ENCODE measurements at places on chromosomes 13 and 19.

DNA sequence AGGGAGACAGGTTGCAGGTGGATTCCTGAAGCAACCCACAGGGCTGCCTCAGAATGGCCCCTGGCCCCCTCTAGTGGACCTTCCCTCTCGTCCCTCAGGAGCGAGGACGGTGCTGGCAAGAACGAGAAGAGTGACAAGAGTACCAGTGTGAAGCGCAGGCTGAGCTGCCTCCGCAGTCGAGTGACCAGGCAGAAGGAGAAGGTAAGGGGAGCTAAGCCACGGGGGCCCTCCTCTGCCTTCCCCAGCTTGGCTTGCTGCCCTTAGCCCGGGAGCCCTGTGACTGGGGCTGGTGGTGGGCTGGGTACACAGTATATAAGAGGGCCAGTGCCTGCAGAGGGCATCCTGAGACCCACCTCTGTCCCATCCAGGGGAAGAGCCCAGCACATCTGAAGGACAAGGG is 34.0 kb downstream of the ARHGEF18 start:
- no peak for DNase-seq

DNA sequence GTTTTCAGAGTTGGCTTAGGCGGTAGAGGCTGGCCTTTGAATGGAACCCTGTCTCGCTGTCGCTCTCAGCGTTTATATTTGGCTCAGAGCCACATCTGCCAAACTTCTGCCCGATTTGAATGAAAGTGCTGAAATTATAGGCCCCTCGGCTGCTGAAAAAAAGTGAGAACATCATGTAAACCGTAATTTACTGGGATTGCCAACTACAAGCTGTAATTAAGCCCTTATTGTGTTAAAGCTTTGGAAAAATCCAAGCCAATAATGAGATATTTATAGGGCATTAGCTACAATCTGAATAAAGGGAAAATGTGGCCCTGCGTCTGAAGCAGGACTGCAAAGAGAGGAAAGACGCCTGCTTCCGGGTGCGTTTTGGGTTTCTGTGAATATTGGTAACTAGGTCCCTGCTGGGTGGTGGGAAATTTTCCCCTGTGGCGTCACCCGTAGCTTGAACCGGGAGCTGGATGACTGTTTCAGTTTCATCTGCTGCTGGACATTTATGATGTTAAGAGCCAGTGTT is 9.9 kb downstream of the DNM2 start:
- no peak for DNase-seq

DNA sequence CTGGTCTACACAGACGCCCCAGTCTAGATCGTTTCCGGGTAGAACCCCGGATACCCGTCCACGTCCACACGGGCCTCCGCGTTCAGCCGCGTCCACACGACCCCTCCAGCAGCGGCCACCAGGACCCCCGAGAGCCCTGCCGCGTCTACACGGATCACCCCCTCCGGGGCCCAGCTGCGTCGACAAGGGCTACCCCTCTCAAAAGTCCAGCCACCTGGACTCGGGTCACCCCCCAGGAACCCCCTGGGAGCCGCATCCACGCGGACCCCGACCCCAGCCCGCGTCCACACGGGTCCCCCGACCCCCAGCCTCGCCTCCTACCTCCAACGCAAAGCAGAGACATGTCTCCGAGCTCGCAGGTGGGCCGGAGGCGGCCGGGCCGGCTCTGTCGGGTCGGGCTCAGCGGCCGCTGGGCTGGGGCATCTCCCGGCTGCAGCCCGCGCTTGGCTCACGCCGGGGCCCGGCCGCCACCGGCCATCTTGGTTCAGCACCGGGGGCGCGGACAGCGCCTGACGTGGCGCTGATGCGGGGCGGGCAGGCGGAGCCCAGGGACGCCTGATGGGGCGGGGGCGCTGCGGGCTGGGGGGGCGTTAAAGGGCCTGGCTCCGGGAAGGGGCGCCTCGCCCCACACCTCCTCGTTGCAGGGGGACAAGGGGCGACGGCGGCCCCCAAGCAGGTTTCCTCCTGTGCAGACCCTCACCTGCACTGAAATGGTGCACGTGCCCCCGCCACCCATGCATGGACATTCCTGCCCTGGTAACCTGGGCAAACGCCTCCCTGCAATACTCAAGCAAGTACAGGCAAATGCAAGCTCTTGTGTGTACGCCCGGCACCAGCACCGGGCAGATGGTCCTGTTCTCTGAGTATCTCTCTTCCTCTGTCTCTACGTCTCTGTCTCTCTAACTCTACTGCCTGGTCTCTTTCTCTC is at the start of gene UNC13A:
Gene UNC13A, minus strand, starts transcription at position 498 of the 928 bp plus-strand sequence. Its CDS starts 155 bp downstream, at position 343.
- DNase-seq: peak; percentile 34

GRCh38 chr13:107258599-107259187 is 690.8 kb upstream of the ARGLU1 start:
- no peak for DNase-seq

DNA sequence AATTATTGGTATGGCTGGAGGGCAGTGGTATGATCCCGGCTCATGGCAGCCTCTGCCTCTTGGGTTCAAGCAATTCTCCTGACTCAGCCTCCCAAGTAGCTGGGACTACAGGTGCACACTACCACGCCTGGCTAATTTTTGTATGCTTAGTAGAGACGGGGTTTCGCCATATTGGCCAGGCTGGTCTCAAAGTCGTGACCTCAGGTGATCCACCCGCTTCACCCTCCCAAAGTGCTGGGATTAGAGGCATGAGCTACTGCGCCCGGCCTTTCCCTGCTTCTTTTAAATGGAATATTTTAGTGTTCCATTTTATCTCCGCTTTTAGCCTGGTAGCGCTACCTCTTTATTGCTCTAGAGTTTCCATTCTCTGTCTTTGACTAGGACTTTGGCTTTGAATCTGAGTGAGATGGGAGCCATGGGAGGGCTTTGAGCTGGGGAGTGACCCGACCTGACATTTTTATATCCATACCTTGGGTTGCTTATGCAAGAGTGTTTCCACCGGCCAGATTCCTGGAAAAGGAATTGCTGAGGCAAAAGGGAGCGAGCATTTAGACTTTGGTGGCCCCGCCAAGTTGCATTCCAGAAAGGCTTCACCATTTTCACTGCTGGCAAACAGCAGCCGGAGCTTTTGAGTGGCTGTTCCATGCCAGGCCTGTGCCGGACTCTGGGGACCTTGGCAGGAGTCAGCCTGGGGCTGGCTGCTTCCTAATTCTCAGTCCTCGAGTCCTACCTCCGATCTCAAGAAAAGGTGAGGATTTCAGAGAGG is 22.9 kb downstream of the BICRA start:
- DNase-seq: no peak

GRCh38 chr19:1668048-1668485 is 15.7 kb upstream of the TCF3 start:
- DNase-seq: no peak

DNA sequence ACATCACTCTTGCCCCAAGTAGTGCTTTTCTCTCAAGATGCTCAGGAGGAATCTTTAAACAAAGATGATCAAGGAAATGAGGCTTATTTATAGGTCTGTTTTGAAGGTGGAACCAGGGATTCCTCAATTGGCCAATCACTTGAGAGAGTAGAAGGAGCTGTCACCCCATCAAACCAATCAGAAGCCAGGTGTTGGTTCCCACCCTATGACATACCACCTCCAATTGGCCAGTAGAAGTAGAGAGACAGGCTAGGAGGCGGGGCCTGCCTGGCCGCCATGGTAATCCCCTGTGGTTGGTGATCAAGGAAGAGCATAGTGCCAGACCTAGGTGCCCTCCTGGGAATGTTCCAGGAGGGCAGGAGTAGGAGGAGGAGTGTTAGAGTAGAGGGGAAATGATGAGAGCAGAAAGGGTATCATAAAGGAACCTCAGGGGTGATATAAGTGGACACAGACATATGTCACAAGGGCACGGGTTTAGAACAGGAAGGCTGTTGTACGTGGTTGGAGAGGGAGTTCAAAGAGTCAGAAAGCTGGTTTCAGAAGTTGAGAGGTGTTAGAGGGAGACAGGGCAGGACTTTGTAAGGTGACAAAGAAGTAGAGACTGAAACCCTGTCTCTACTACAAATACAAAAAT is 10.5 kb downstream of the PMIS2 start:
- DNase-seq: no peak

DNA sequence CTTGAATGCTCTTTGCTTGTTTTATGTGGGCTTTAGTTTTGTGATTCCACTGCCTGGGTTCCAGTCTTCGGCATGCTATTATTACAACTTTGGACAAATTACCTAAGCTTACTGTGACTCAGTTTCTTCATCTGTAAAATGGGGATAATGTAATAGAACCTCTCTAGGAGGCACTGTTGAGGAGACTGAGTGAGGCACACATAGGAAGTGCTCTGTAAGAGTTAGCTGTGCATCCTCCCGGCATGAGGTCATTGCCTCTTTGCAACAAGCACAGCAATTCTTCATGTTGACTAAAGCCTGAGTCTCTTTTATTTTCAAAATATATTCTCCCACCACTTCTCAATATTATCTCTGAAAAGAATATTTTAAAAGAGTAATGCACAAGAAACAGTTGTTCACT is 227.4 kb downstream of the DLEU7 start:
- no peak for DNase-seq

- no peak for DNase-seq
Measured at GRCh38 chr13:114311908-114312307, 2.4 kb upstream of the CHAMP1 start.

GRCh38 chr13:113890774-113891480 is 27.1 kb upstream of the GAS6 start:
- DNase-seq: no peak

- DNase-seq: no peak
Measured at GRCh38 chr19:46824890-46825730, 25.5 kb downstream of the AP2S1 start.

DNA sequence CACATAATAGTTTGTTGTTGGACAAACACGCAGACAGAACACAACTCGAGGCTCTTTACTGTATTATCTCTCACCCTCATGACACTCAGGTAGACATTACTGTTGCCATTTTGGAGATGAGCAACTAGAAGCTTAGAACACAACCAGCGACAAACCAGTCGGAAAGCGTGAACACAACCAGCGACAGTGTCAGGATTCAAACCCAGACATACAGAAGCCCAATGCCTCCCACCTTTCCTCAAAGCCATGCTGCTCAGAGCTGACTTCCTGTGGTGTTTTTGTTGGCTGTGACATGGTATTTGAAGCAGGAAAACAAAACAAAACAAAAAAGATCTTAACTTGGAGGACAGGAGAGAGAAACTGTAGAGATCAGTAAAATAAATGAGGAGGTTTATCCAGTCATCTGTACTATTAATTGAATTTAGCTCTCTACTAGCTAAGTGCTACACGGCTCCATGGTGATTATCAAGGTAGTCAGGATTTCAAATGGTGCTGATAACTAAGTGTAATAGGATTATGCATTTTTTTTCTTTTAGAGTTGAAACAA is 92.1 kb downstream of the STARD13 start:
- DNase-seq: no peak

DNA sequence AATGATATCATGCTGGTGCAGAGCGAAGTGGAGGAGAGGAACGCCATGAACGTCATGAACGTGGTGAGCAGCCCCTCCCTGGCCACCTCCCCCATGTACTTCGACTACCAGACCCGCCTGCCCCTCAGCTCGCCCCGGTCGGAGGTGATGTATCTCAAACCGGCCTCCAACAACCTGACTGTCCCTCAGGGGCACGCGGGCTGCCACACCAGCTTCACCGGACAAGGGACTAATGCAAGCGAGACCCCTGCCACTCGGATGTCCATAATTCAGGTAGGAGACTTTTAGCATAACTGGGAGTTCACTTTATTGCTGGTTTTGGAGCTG is 3.3 kb downstream of the PCDH17 start:
- DNase-seq: no peak

DNA sequence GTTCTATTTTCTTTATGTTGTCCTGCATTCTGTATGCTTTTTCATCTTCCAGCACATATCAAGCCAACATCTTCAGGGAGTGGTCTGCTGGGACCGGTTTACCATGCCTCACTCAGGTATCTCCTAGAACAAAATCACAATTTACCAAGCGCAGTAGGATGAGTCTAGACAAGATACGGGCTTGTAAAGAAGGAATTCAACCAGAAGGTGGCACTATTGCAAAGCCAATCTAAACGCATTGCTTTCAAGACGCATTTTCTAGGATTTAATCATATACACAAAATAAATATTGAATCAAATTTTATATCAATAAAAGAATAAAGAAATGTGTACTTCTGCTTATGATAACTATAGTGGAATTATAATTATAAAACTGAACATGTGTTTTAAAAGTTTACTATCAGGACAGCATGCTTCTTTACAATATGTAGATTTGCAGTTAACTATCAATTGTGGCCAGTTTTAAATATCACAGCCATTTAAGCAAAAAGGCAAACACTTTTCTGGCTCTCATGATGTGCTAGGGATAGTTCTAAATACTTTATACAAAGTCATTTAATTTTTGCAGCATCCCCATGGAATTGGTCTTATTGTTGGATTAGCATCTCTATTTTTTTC is 16.1 kb upstream of the TPP2 start:
- no peak for DNase-seq
